ENCODE measurements at places on chromosomes 4 and X.

- no peak for DNase-seq
Observed at GRCh38 chr4:53997898-53998297, 66.5 kb downstream of the CHIC2 start.

DNA sequence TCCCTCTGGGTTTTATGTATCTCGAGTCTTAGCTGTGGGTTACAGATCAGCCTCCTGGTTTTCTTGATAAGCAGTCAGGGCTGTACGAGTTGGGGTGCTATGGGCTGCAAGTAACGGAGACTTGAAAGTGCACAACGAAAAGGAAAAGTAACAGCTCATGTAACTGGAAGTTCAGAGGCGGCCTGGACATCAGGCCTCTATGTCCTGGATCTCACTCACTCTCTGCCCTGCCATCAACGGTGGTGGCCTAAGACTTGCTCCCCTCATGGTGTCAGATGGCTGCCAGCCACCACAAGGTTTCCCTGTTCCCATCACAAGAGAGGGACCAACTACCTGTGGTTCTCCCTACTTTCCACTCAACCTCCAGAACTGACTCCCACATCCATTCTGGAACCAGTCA lies 4.8 kb downstream of the PPP2R2C start:
- no peak for DNase-seq

DNA sequence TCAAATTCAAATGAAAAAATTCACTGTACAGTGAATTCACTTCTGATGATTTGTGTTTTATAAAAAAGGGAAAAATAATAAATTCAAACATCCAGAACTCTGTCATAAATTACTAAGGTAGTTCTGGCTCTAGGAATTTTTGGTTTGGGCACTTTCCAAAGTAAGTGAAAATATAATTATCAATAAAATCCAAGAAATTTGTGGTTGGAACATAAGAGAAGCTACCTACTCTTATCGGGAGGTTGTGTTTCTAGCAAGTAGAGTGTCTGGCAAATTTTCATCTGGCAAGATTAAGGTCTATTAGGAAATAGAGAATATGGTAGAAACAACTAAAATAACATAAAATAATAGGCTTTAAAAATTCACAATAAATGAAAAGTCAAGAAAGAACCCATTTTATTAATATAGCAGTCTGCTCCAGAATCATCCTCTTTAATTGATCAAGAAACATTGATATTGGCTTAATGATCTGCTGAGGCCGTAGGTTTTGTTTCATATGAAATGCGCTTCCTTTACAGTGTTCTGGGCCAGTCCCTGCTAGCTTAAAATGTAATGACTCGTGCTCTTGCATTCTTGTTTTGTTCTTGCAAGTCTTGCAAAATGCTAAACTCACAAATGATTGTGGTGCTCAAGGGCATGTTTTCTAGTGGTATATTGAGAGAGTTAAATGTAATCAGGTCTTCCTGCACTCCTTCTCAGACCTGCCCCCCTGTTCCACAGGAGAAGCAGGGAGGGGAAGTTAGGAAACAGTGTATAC lies 331.4 kb downstream of the RAPGEF2 start:
- no peak for DNase-seq

- DNase-seq = no peak
Observed at GRCh38 chr4:169440446-169440845, 169.7 kb upstream of the SH3RF1 start.
